ENCODE measurements at places on chromosomes 5 and 9. TPM values are rescaled to one million over a fixed set of nuclear protein-coding genes. Genes with fewer than 3 reads are reported as not detected.

GRCh38 chr9:106277966-106278365, 583.6 kb downstream of the TMEM38B start:
- H3K36me3 ChIP-seq: no peaks in the 10 kb centered on the region
- H3K4me1 ChIP-seq: no peaks in the 10 kb centered on the region
- H3K27me3 ChIP-seq: no peaks in the 10 kb centered on the region
- no peak for DNase-seq
- no peak overlapping the region for H3K27ac ChIP-seq

- DNase-seq: no peak
- peaks cover 98% of the 10 kb centered on the region for H3K4me1 ChIP-seq
- H3K27ac ChIP-seq: no peak overlapping the region
- H3K36me3 ChIP-seq: no peaks in the 10 kb centered on the region
These were observed 64.7 kb downstream of the RXRA start for GRCh38 chr9:134390947-134391318.

- no peaks in the 10 kb centered on the region for H3K27me3 ChIP-seq
- no peak overlapping the region for H3K27ac ChIP-seq
- no peak for DNase-seq
These were observed 616.4 kb upstream of the NUDT12 start for GRCh38 chr5:104178829-104179456.

DNA sequence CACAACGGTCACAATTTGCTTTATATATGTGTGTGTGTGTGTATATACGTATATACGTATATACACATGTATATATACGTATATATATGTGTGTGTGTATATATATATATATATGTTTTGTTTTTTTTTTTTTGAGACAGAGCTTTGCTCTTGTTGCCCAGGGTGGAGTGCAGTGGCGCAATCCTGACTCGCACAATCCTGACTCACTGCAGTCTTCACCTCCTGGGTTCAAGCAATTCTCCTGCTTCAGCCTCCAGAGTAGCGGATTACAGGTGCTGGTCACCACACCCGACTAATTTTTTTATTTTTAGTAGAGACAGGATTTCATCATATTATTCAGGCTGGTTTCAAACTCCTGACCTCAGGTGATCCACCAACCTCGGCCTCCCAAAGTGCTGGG, 3.1 kb downstream of the RNF38 start:
- no peaks in the 10 kb centered on the region for H3K27me3 ChIP-seq
- no peak for DNase-seq
- no peaks in the 10 kb centered on the region for H3K36me3 ChIP-seq
- H3K4me3 ChIP-seq: no peak overlapping the region

DNA sequence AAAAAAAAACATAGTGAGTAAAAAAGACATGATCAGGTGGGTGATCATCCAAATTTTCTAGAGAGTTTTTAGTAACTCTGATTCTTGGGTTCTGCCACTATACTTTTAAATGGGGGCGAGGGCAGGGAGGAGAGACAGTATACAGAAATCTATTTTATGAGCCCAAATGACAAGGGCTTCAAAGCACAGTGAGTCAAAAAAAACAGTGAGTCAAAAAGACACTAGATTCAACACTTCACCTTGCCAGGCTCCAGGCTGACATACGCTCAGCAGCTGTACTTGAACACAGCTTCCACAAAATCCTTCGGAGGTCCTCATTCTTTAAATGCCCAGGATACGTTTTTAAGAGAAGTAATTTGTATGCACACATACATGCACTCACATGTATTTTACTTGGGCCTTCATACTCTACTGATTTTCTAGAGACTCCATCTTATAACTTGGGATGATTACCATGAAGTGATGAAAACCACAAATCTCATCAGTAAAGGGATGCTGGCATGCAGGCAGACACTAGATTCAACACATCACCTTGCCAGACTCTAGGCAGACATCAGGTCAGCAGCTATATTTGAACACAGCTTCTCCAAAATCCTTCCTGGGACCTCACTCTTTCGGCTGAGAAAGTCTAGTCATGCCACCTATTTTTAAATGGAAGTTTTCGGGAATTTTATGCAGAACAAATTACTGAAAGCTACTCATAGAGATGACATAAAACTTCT, 28.8 kb downstream of the NR3C1 start:
- DNase-seq: no peak
- H3K4me3 ChIP-seq: no peak overlapping the region
- no peaks in the 10 kb centered on the region for H3K27me3 ChIP-seq
- no peaks in the 10 kb centered on the region for H3K36me3 ChIP-seq

DNA sequence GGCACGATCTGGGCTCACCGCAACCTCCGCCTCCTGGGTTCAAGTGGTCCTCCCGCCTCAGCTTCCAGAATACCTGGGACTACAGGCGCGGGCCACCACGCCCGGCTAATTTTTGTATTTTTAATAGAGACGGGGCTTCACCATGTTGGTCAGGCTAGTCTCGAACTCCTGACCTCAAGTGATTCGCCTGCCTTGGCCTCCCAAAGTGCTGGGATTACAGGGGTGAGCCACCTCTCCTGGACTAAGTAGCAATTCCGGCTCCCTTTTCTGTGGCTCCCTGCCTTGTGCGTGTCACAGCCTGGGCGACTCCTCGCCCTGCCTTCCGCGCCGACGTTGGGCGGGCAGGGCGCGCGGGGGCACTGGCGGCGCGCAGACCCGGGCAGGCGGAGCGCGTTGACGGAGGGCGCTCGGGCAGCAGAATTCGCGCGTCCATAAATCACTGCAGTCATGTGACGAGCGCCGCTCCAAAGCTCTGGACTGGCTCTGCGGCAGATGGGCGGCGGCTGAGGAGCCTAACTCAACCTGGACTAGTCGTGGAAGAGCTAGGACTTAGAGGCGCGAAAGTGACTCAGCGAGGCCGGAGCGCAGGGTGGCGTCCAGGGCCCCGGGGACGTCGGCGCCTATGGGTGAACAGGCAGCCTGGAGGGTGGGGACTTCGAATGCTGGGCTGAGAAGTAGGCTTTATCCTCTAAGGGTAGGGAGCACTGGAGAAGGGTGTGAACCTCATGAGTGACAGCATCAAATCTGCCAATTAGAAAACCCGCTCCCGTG, 1.4 kb upstream of the CIZ1 start:
- H3K4me1 ChIP-seq: peaks cover 23% of the 10 kb centered on the region
- peak; percentile 95 for DNase-seq
- no peaks in the 10 kb centered on the region for H3K36me3 ChIP-seq

GRCh38 chr5:87372705-87373104, 40.0 kb downstream of the CCNH start:
- H3K4me1 ChIP-seq: no peaks in the 10 kb centered on the region
- H3K4me3 ChIP-seq: no peak overlapping the region
- H3K27ac ChIP-seq: no peak overlapping the region

DNA sequence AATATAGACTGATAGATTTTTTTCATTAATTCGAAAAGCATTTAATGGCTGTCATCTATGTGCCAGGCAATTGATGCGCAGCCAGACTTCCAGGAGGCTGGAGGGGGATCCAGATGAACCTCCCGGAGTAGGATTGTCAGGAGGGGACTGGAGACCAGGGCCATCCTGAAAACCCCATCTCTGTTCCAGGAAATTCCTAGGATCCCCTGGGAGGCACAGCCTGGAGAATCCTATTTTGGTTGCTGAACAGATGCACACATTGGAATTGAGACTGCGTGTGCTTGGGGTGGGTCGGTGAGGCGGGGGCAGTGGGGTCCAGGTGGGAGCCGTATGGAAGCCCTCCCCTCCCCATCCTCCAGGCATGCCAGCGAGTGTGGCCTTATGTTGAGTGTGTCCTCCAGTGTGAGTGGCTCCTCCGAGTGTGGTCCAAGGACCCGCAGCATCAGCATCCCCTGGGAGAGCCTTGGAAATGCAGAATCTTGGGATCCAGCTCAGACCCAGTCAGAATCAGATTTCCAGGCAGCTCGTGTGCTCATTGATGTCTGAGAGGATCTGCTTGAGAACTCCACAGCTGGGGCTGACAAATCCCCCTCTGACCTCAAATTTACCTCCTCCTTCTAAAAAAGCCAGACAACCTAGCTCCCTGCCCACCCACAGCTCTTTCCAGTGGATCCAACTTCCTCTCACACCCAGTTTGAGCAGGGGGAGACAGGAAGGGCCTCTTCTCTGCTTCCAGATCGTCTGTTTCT, 38.7 kb downstream of the ROPN1L start:
- no peak overlapping the region for H3K27ac ChIP-seq
- no peak for DNase-seq
- no peaks in the 10 kb centered on the region for H3K27me3 ChIP-seq
- no peaks in the 10 kb centered on the region for H3K36me3 ChIP-seq
- no peak overlapping the region for H3K4me3 ChIP-seq
- peaks cover 3% of the 10 kb centered on the region for H3K4me1 ChIP-seq

DNA sequence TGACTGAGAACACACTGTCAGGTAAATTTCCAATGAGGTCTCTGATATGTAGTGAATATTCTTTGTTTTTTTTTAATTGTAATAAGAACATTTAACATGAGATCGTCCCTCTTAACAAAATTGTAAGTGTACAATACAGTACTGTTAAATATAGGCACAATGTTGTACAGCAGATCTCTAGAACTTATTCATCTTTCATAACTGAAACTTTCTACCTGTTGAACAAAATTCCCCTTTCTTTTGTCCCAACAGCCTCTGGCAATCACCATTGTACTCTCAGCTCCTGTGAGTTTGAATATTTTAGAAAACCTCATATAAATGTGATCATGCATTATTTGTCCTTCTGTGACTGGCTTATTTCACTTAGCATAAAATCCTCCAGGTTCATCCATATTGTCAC, 10.6 kb upstream of the PRLR start:
- no peak for DNase-seq
- H3K27me3 ChIP-seq: no peaks in the 10 kb centered on the region
- no peaks in the 10 kb centered on the region for H3K36me3 ChIP-seq
- no peak overlapping the region for H3K4me3 ChIP-seq
- H3K4me1 ChIP-seq: no peaks in the 10 kb centered on the region
- no peak overlapping the region for H3K27ac ChIP-seq

DNA sequence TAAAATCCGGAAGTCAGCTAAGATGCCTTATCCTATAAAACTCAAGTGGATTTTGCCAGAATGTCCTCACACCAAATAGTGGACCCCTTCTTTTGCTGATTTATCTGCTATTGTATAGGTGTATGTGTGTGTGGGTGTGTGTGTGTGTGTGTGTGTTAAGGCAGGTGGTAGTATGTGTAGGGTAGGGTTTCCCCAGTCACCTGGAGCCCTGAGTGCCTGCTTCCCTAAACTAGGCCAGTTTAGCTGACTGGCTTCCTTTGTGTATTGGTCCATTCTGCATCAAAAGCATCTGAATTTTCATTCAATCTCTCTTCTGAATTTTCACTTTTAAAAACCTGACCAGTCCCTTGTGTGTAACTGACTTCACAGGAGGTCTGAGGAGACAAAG, 42.2 kb upstream of the LCP2 start:
- no peak for DNase-seq
- H3K36me3 ChIP-seq: no peaks in the 10 kb centered on the region
- H3K4me3 ChIP-seq: no peak overlapping the region
- H3K27ac ChIP-seq: no peak overlapping the region
- H3K4me1 ChIP-seq: no peaks in the 10 kb centered on the region

DNA sequence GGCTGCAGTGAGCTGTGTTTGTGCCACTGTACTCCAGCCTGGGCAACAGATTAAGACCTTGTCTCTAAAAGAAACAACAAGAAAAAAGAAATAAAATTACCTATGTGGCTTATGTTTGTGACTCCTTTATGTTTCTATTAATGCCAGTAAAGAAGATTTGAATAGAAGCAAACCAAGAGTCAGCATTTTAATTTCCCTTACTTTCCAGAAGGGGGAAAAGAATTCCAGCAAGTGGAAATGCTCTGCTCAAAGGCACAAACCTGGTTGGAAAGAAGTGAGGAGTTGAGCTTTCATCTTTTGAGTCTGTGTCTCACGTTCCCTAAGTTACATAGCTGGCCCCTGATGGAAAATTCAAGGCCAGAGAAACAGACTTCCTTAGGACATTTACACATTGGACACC, 23.6 kb upstream of the ELL2 start:
- H3K4me1 ChIP-seq: peaks cover 45% of the 10 kb centered on the region
- DNase-seq: no peak
- H3K27me3 ChIP-seq: no peaks in the 10 kb centered on the region

DNA sequence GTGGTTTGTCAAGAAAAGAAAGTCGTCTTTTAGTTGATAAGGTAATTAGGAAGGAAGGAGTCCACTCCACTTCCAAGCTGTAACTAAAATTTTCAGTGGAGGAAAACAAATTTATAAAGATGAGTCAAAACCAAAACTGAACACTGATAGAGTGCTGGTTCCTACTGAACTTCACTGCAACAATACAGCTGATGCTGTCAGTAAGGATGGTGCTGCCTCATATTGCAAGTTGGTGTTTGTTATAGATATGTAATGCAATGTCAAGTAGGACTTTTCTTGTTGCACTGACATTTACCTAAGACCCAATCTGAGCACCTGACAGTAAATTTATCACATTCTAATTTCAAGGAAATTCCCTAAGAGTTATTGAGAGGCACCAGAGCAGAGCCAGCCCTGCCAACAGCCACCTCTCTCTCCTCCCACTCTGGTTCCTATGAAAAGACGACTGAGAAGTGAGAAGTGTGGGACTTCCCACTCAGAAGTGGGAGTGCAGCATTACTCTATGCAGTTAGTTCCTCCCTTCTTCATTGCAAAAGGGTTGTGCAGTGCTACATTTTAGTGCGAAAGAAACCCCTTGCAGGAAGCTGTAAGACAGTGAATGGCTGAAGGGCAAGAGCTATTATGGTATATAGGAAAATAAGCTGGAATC, 350.8 kb downstream of the NFIB start:
- no peaks in the 10 kb centered on the region for H3K36me3 ChIP-seq
- no peak overlapping the region for H3K4me3 ChIP-seq
- no peaks in the 10 kb centered on the region for H3K4me1 ChIP-seq
- no peak for DNase-seq

DNA sequence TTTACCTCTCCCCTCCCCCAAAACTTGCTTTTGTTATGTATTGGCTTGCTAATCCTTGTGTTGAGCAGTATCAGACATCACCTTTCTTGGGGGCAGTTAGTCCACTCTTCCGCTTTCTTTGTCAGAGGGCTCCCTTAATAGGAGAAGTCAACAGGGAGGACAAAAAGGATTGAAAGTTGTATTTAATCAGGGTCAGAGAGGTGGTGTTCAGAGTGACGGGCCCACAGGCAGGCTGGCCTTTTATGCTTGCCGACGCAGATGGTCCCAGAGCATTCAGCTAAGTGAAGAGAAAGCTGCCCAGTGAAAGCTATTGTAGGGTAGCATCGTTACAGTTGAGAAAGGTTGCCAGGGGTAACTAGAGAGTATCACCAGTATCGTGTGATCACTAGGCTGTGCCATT, 131.1 kb downstream of the ZCCHC7 start:
- H3K4me3 ChIP-seq: no peak overlapping the region
- DNase-seq: no peak
- no peak overlapping the region for H3K27ac ChIP-seq
- no peaks in the 10 kb centered on the region for H3K27me3 ChIP-seq
- H3K4me1 ChIP-seq: no peaks in the 10 kb centered on the region

DNA sequence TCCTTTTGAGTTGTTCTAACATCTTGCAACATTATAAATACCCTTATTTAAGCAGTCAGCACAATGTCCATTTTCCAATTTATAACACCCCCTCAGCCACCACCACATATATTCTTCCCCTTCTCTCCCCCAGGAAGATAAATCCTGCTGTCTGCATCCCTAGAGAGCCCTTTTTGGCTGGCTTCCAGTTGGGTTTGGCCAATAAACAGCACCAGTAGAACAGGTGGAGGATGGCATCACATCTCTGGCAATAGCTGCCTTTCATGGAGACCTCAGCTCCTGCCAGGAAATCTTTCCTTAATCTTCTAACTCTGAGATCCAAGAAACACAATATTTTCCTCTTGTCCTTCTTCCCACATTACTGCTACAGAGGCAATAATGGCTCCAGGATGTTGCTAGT, 53.7 kb downstream of the TRIM36 start:
- H3K4me3 ChIP-seq: no peak overlapping the region
- no peak overlapping the region for H3K27ac ChIP-seq
- no peaks in the 10 kb centered on the region for H3K27me3 ChIP-seq

Gene PRSS3
- total RNA-seq: 0.99 TPM

Gene IFNW1
- not detected for total RNA-seq

Gene CER1
- total RNA-seq: not detected

Gene PDE6A
- total RNA-seq: not detected

Gene TAS2R1
- not detected for total RNA-seq

Measured in esophagus muscularis mucosa (tissue), 4 donors.